ENCODE measurements at places on chromosomes 6 and 20. TPM values are rescaled to one million over a fixed set of nuclear protein-coding genes. Genes with fewer than 3 reads are reported as not detected.

WASF1 gene
- total RNA-seq, result 21.1 TPM

PAK1IP1 gene
- total RNA-seq, result 39.4 TPM

SLC22A3 gene
- total RNA-seq, result 2.2 TPM

HCRTR2 gene
- total RNA-seq, result not detected

ULBP2 gene
- total RNA-seq, result 8.3 TPM
